Stimulated activated CD4-positive, alpha-beta T cell treated with anti-CD3 and anti-CD28 coated beads, Interleukin-2, amount 100 ng/mL, for 24 hours (primary cell): ENCODE measurements at places on chromosomes 6 and 20.
A peak's percentile ranks its signal among the peaks of the same experiment; 100 is the strongest.

GRCh38 chr6:145247692-145248419 is 487.5 kb downstream of the EPM2A start:
- no peak for DNase-seq

GRCh38 chr20:60144974-60145527 is 186.8 kb downstream of the CDH26 start:
- DNase-seq = no peak

DNA sequence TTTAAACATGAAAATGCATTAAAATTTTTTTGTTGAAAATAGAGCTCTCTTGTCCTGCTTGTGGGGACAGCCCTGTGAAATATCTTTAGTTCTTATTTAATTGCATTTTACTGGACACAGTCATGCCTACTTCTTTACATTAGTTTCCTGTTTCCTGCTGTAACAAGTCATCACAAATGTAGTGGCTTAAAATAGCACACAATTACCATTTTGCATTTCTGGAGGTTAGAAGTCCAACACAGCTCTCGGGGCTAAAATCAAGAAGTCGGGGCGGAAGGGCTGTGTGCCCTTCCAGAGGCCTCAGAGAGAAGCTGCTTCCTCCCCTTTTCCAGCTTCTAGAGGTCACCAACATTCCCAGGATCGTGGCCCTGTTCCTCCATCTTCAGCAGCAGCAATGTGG is 29.4 kb downstream of the PNLDC1 start:
- no peak for DNase-seq

GRCh38 chr20:41480054-41480770 is 113.6 kb upstream of the EMILIN3 start:
- DNase-seq = no peak

DNA sequence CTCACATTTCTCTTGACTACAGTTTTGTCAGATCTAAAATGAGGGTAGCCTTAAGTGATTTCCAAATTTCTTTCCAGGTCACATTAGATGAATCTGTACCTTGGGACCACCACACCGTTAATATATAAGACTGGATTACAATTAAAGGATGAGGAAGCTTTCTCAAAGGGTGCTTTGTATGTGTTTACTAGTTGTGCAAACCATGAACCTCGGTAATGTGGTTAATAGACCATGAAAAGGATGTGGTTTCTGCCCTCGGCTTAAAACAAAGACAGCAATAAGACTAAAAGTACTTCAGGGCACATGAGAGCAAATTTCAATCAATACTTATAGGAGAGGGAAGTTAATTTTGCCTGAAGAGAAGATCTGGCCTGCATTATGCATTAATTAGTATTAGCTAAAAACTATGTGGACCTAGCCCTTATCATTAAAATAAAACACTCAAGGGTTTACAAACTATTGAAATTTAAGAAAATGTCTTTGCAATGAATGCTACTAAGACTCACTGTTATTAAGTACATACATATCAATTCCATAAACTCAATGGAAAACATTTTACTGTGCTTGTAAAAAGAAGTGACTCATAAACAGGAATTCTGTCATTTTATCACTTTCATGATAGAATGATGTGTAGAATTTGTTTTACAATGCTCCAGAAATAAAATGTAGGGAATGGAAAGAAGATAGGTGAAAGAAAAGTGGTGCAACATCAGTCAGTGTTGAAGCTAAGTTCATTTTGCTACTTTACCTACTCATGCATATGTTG is 936 bp upstream of the TMX4 start:
- DNase-seq = no peak

DNA sequence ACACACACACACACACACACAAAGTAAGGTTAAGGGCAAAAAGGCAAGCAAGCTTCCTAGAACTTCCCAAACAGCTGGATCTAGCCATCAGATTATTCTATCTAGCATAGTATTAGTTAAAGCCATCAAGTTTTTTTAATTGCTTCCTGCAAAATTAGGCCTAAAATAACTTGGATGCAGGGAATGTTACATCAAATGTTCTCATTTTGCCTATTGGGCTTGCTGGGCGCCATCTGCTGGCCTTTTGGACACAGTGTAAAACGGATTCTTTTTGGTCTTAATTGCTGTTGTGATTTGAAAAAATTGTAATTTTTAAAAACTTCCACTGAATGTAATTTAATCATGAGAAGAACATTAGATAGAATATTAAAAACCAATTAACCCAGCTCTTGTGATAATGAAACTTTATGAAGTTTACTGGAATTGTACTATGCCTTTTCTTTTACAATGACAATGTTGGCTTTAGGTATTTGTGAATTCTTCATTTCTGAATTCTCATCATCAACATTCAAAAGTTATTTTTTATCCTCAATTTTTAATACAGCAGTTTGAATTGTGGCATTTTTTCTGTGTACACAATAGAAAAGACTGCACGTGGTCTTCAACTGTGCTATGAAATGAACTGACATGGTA is 6.8 kb downstream of the MKKS start:
- peak; percentile 45 for DNase-seq

- no peak for DNase-seq
These were observed 81.5 kb downstream of the SH3BGRL2 start for GRCh38 chr6:79712616-79713135.

DNA sequence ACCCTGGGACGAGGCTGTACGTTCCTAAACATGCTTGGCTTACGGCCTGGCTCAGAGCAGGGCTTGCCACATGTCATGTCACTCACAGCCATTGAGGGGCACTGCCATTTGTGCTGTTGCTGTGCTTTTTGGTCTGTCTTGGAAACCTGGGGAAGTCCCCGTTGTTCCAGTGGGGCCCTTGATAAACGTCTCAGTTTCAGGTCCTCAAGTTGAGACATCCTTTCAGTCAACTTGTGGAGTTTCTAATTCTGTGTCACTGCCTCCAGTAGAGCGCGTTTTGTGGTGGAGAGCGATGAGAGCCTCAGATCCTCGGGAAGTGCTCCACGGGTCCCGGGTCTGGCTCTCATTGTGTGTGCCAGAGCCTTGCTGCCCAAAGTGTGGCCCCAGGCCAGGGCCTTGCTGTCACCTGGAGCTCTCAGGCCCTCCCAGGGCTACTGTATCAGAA is 43.0 kb upstream of the CCR6 start:
- DNase-seq = peak; percentile 70

GRCh38 chr6:153145591-153145990 is 14.5 kb upstream of the RGS17 start:
- no peak for DNase-seq

DNA sequence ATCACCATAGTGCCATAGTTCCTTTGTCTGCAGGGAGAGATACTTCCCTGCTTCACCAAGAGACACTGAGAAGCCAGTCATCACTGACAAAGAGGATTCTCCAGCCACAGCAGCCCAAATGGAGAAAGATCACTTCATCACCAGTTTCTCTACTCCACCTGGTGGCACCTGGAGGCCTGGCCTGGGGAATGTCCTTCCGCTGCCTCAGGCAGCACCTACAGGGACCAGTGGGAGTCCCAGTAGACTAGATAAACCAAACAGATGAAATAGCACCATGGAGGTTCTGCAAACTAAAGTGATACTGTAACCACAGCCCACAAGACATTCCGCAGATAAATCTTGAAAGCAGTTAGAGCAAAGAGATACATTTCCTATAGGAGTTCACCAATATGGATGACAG is 266.5 kb downstream of the C6orf118 start:
- DNase-seq = no peak

GRCh38 chr6:109308018-109308492 is 74.2 kb downstream of the CD164 start:
- DNase-seq = peak; percentile 45
